Bronchial epithelial cell (primary cell): ENCODE measurements at places on chromosomes 7 and 10.
A peak's percentile ranks its signal among the peaks of the same experiment; 100 is the strongest.

DNA sequence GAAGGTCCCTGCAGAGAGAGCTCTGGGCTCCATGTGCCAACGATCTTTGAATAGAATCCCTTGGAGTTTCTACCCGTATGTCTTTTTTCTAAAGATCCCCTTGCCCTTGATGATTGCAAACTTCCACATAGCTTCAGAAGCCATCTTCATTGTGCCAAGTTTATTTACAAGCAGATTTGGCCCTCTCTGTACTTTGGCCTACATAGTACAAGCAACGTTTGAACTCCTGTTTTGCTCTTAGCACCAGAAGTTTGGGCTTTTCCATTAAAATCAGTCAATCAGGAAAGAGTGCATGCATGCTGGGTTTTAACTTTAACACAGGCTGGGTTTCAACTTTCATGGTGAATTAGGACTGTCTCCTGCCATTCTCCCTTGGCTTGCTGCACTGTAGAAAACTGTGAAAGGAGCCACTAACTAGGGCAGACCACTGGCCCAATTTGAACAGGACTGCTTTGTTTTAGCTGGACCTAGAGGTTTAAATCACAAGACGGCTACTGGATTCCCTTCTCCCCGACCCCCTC lies 557.6 kb upstream of the GALNT17 start:
- no peak for DNase-seq

DNA sequence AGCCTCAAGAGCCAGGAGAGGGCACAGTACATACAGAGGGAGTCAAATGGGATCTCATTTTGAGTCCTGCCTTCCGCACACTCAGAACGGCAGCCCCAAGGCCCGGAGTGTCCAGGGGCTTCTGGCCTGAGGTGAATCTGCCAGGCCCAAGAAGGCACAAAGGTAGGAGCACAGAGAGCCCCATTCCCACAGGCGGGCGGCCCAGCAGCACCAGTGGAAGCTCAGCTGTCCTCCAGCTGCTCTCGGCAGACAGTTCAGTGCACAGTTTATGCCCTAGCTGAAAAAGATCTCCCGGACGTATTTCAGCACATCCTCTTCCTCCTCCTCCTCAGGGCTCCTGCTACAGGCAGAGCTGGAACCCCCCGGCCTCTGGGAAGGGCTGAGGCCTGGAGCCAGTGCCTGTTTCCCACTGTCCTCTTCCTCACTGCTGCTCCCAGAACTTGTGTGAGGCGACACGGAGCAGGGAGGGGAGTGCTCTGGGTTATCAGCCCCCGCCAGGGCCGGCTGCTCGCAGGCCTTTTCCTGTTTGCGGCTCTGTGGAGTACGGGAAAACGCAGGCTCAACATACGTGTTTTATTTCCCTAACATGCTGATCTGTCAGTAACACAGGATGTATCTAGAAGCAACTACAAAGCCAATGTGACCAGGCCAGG lies 4.0 kb downstream of the CYREN start:
- no peak for DNase-seq

- peak; percentile 89 for DNase-seq
Measured at GRCh38 chr10:113552014-113552413, 839 bp upstream of the HABP2 start.

DNA sequence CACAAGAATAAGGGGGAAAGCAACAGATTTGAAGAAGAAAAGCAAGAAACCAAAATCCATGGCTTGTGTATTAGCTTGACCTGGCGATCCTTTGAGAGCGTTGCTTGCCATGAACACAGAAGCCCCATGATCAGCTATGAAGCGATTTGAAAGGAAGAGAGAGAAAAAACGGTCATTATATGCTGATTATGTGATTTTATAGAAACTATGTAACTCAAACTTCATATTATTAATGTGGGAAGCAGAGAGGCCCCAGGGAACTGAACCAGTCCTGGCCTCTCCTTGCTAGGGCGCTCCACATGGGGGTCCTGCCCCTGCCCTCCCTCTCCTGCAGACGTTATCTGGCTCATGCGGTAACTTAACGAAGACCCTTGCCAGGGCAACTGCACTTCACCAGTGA lies 306.1 kb upstream of the ADARB2 start:
- no peak for DNase-seq

- peak; percentile 36 for DNase-seq
Measured at GRCh38 chr10:127874671-127875448, 17.9 kb downstream of the CLRN3 start.

GRCh38 chr10:5981529-5981928 lies 4.2 kb upstream of the IL15RA start:
- DNase-seq, result no peak

DNA sequence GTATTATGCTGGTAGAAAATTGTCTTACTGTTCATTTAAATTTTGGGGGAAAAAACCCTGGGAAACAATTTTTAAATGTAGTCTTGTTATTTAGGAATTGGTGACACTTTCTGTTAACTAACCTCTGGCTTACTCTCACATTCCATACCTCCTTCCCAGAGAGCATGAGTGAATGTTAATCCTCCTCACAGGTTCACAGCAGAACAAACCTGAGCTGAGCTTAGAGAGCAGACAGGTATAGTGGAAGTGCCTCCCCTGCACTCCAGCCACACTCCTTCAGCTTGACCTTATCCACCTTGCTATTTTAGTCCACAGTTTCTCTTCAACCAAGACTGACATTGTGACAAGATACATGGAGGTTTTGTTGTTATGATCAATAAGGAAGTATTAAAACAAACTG lies 235.9 kb downstream of the FOXP2 start:
- no peak for DNase-seq

- DNase-seq, result peak; percentile 55
Measured at GRCh38 chr7:131629217-131629882, 72.9 kb upstream of the PODXL start.

GRCh38 chr10:46787321-46787615 lies 124.0 kb upstream of the PTPN20 start:
- DNase-seq, result peak; percentile 56

GRCh38 chr7:156238366-156239133 lies 402.0 kb upstream of the RNF32 start:
- DNase-seq, result no peak

GRCh38 chr7:42972699-42973500 lies 40.7 kb downstream of the MRPL32 start:
- DNase-seq, result peak; percentile 34

GRCh38 chr10:59997827-59998525 lies 91.6 kb upstream of the CCDC6 start:
- DNase-seq, result no peak

GRCh38 chr10:47137311-47137851 lies 162.6 kb upstream of the GDF10 start:
- peak; percentile 42 for DNase-seq

GRCh38 chr7:155002411-155003091 lies 373 bp downstream of the PAXIP1 start:
- DNase-seq, result no peak

DNA sequence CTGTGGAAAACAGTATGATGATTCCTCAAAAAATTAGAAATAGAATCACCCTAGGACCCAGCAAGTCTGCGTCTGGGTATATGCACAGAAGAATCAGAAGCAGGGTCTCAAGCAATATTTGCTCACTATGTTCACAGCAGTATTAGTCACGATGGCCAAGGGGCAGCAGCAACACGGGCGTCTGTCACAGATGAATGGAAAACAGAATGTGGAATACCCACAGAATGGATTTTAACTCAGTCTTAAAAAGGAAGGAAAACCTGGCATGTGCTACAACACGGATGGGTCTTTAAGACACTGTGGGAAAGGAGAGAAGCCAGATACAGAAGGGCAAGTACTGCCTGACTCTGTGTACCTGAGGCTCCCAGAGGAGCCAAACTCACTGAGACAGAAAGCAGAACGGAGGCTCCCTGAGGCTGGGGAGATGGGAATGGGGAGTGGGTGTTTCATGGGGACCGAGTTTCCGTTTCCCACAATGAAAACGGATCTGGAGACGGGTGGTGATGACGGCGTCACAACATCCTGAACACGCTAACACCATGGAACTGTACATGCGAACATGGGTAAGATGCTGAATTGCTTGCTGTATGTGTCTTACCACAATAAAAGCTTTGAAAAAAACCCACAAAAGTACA lies 36.7 kb upstream of the INPP5A start:
- DNase-seq, result no peak

DNA sequence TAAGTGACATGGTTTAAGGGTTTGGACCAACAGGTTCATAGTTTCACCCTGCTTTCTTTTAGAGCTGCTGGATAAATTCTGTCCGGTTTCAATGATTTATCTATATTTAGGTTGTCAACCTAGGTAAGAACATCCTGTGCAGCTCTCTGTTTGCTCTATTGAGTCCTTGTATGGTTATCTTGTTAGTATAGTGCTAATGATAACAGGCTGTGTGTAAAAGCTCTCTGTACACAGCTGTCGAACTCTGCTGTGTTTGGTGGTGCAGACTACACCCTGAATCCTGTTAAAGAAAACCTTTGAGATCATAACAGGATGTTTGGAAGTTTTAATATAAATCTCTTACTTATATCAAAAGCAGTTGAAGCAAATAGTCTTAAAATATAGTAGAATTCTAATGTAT lies 219.2 kb downstream of the SDK1 start:
- DNase-seq, result no peak

DNA sequence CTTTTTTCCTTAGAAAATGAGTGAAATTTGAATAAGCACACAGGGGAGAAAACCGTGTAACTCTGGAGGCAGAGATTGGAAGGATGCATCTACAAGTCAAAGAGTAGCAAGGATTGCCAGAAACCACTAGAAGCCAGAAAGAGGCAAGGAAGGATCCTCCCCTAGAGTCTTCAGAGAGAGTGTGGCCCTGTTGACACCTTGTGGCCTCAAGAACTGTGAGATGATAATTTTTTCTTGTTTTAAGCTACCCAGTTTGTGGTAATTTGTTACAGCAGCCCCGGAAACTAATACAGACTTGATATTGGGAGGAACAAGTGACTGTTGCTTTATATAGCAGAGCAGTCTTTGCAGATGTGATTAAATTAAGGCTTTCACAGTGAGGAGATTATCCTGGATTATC lies 3.6 kb upstream of the GIMAP7 start:
- no peak for DNase-seq

- DNase-seq, result no peak
Measured at GRCh38 chr10:241966-242643, 106.8 kb downstream of the ZMYND11 start.

GRCh38 chr7:66523409-66523808 lies 105.3 kb upstream of the KCTD7 start:
- DNase-seq, result no peak

DNA sequence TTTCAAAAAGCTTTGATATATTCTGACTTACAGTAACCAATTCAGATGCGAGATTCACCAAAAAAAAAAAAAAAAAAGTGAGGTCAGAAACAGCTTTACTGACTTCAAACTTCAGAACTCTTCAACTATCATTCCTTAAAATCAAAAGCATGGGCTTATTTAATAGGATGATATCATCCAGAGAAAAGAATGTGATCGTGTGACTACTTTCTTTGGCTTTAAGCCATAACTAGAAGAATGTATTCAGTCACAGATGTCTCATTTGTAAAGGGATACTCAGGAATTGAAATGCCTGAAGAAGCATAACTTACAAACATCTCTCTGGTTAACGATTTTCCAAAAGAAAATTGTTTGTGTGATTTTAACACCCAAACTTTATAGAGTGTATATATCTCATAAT lies 11.5 kb downstream of the TPK1 start:
- DNase-seq, result peak; percentile 89

DNA sequence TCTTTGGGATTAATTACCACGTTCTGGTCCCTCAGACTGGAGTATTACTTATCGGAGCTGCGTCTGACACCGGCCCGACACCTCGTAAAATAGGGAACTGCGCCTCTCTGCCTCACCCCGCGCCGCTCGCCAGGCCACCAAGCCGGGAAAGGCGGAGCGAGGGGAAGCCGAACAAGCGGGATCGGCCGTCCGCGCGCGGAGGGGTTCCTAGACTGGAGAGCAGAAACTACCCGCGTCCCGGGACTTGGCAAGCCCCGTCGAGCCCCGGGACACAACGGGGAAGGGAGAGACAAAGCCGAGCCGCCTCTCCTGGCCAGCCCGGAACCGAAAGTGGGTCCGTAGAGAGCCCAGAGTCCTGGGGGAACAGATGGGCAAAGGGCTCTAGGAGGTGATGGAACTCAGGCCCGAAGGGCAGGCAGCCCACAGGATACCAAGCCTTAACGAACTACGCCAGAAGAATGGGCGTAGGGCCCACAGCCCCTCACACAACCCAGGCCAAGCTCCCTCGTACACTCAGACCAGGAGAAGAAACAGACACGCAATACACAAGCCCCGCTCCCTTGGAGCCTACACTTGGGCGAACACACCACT lies 6.5 kb downstream of the LBX1 start:
- DNase-seq, result no peak

- DNase-seq, result peak; percentile 31
Measured at GRCh38 chr7:128398016-128398840, 11.6 kb downstream of the IMPDH1 start.

DNA sequence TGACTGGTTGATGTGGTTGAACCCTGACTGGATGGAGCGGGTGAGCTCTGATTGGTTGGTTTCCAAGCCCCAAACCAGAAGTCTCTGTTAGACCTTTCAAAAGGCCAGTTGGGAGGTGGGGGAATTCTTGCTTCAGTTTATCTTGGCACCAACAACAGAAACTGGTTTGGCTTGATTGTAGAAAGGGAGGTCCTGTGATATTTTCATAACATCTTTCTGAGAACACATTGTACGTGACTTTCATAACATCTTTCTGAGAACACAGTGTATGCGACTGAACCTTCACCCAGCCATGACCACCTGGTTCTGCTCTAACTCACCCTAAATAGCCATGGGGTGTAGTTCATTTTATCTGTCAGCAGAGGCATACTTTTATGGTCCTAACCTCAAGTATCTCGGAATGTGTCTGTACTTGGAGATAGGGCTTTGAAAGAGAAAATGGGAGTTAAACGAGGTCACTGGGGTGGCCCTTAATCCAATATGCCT lies 88.3 kb downstream of the GALNT17 start:
- DNase-seq, result no peak

DNA sequence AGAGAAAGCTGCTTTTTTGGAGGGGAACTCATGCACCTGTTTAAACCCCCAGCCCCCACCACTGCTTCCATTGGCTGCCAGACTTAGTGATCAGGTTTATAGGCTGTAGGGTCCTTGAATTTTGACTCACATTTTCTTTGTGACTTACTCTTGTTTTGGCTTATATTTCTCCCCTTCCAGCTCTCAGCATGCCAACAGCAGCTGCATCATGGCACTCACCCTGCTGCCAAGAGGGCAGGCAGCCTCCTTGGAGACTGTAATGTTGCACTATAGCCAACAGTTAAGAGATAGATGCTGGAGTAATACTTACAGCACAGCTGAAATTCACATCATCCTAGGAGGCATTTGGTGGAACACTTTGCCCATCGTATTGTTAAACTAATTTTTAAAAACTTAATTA lies 98.0 kb upstream of the GLCCI1 start:
- no peak for DNase-seq

- DNase-seq, result peak; percentile 81
Measured at GRCh38 chr10:10872035-10872673, 145.5 kb upstream of the CELF2 start.

- DNase-seq, result no peak
Measured at GRCh38 chr7:150450491-150451001, at the start of gene GIMAP8. GIMAP8 (plus strand) TSS chr7:150450630; CDS start chr7:150466699, 16,069 bp downstream.

GRCh38 chr7:20010877-20011276 lies 206.3 kb downstream of the MACC1 start:
- DNase-seq, result no peak

GRCh38 chr10:61063901-61064300 lies 119.9 kb upstream of the RHOBTB1 start:
- DNase-seq, result peak; percentile 75
